NCI-H187 (cell line): ENCODE measurements at places on chromosomes 2 and 18.

DNA sequence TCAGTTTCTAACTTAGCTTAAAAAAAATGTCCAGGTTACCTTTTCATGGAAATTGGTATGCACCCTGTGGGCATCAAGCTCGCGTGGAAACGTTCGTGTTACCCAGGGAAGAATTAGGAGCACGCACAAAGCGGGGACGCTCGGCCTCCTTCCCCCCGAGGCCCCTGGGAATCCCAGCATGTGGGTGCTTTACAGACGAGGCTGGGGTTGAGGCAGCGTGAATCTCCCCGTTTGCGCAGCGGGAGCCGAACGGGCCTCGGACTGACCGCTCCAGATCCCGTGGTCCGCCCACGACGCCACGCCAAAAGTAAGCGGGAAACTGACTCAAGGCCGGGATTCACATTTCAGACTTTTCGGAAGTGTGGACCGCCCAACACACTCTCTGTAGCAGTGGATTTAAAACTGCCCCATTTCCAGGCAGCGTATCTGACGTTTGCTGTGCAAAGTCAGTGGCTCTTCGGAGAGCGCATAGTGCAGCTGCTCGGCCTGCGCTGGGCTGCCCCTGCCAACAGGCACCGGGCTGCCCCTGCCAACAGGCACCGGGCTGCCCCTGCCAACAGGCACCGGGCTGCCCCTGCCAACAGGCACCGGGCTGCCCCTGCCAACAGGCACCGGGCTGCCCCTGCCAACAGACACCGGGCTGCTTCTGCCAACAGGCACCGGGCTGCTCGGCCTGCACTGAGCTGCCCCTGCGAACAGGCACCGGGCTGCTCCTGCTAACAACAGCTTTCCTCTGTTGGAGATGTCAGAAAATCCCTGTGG, 49.7 kb downstream of the SH3YL1 start:
- DNase-seq: no peak

DNA sequence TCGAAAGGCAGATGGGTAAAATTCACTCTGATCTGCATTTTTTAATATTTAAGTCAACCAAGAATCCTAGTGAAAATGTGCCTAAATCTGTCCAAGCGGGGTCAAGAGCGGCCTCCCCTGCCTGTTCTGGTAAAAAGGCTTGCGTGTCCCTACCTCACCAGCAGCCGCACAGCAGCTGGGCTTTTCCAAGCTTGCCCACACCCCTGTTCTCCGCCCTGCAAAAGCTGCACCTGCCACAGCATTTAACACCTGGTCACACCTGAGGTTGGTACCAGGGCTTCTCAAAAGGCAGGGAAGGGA, 25.8 kb upstream of the TMEM182 start:
- DNase-seq: no peak

- no peak for DNase-seq
These were observed 25.4 kb downstream of the FBLN7 start for GRCh38 chr2:112163541-112163981.

DNA sequence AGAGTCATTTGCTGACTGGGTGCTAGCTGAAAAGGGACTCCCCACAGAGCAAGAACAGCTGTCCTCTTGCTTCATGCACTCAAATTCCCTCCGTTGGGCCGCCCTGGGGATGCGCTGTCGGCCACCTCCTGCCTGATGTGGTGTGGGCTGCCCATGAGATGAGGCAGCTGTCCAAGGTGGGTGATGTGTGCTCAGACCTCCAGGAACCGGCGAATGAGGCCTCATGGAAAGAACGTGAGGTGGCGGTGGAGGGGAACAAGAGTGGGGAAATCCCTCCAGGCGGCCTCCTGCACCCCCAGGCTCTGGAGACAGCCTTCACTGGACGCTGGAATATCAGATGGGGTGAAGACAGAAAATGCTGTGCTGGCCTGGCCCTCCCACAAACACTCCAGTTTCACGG, 79.8 kb downstream of the LONRF2 start:
- no peak for DNase-seq

GRCh38 chr2:142926445-142926844, 49.0 kb downstream of the KYNU start:
- DNase-seq: no peak

- no peak for DNase-seq
These were observed 757.5 kb upstream of the TMEFF2 start for GRCh38 chr2:192952245-192952644.

- no peak for DNase-seq
These were observed 6.2 kb upstream of the ARMC9 start for GRCh38 chr2:231191896-231192872.

DNA sequence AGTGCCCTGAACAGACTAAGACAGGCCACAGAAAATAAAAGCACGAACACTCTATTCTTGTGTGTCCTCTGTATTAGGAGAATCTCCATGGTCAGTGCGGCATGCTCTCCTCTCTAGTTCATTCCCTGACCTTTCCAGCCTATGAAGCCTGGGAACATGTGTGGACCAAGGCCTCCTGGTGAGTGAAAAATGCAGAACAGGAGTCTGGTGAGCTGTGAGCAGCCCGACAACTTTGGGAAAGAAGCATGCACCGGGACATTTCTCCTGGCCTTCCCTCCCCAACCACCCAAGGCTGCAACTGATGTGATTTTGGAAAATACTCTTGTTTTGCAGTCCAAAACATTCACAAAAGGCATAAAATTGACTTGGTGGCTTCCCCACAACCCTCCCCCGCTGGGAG, 878.3 kb upstream of the ID2 start:
- no peak for DNase-seq

DNA sequence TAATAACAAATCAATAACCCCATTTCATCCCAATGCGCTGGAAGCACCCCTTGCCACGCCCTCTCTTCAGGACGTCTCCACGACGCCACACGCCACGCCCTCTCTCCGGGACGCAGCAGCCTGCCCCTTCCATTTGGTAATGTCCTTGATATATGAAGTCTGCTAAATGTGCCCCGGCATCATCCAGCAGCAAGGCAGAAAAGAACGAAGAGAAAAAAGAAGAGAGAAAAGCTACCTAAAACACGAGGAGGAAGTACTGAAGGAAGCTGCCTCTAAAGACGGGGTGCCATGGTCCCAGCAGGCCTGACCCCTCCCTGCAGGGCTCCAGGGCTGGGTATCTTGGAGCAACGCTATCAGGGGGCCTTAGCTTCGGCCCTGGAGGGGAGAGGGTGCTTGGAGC, 41.8 kb downstream of the CNGA3 start:
- DNase-seq: no peak

- DNase-seq: no peak
These were observed 376.1 kb downstream of the IRS1 start for GRCh38 chr2:226423498-226423960.

GRCh38 chr18:62885804-62886203, 170.5 kb downstream of the PHLPP1 start:
- no peak for DNase-seq

GRCh38 chr2:170500770-170501169, 214.4 kb upstream of the SP5 start:
- no peak for DNase-seq

- DNase-seq: no peak
These were observed 47.5 kb downstream of the FAM117B start for GRCh38 chr2:202682274-202682673.

GRCh38 chr18:59002974-59003594, 136.6 kb upstream of the SEC11C start:
- no peak for DNase-seq

DNA sequence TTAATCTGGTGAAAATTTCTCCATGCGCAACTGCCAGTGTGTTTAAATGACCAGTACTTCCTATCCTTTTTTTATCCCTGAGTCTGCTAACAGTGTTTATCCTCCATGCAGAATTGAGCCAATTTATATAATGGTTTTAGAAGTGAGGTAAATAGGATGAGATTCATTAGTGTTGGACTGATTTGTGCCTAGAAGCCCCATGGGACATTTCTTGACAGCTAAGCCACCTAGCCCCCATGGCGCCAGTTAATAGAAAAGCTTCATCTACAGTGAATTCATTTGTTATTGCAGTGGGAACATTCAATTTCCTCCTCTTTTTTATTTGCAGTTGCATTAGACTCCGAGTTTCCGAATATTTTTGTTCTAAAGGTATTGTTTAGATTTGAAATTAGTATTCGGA, 175.6 kb downstream of the ARL6IP6 start:
- DNase-seq: no peak

DNA sequence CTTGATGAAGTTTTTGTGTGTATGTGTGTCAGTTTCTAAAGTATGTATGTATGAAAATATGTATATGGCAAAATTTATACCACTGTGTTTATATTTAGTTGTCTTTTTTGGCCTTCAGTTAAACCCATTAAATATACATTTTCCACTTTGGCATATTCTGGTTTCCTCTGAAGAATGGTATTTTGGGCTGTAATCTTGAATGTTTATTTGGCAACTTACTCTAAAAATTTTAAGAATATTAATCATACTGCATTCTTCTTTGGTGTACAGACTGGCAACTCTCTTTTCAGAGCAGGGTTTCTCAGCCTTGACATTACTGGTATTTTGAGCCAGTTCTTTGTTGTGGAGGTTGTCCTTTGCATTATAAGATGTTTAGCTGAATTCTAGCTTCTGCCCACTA, 27.9 kb upstream of the CCBE1 start:
- no peak for DNase-seq

- DNase-seq: no peak
These were observed 4.5 kb upstream of the ACOXL start for GRCh38 chr2:110727923-110728322.

GRCh38 chr2:72271276-72271614, 123.6 kb upstream of the CYP26B1 start:
- DNase-seq: no peak

GRCh38 chr18:35549564-35549963, 32.0 kb upstream of the GALNT1 start:
- no peak for DNase-seq

DNA sequence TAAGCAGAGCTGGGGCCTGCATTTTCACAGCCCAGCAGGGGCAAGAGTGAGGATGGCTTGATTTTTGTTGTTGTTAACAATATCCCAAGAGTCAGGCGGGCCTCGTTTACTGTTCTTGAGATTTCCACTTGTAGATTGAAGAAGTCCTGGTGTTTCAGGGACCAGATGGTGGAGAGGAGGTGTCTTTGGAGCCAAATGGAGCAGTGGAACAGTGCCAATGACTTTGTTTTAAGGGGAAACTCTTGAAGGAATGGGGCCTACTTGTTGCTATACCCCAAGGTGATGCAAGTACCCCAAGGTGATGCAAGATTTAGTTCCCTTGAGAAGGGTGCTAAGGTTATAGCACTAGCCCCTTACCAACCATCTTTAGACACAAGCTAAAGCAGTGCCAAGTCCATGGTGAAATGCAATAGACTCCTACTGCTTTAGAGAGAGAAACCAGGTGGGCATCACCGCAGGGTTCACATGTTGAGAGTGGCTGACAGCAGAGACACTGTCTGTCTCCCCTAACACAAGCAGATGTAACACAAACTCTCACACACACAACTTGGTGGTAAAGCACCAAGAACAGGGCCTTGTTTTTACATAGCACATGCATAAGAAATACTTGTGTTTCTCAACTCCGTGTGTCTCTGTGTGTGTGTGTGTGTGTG, 44.0 kb downstream of the HK2 start:
- DNase-seq: no peak

GRCh38 chr18:52339891-52340371, at the start of gene DCC:
Gene DCC, plus strand, starts transcription at chr18:52340197. Its CDS starts 591 bp downstream, at chr18:52340788.
- DNase-seq: no peak

DNA sequence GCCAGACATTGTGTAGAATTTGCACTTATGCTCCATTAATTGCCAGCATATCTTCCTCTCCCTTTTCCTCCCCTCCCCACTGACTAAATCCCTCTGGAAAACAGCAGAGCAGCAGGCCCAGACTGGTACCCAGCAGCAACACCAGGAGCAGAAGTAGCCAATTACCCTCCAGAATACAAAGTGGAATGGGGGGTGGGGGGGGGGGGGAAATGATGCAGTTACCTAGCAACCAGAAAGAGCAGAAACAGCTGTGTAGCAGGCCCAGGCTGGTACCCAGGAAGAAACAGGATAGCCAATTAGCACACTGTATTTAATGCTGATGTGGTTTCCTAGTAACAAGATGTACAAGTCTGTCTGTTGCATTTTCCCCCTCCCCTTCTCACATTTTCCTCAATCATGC, 52.3 kb downstream of the KLF7 start:
- DNase-seq: no peak

DNA sequence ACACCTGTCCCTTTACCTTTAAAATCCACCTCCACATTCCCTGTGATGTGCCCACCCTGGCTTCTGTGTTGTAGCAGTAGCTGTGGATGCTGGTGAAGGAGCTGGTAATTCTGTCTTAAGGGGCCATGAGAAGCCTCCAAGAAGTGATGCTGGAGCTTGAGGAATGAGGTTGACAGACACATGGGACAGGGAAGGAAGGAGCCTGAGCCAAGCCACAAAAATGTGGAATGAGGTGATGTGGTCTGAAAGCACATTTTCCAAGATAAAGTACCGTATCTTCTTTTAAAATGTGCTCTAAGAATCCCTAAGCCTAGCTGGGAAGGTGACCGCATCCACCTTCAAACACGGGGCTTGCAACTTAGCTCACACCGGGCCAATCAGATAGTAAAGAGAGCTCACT, 31.2 kb downstream of the VWA3B start:
- no peak for DNase-seq

DNA sequence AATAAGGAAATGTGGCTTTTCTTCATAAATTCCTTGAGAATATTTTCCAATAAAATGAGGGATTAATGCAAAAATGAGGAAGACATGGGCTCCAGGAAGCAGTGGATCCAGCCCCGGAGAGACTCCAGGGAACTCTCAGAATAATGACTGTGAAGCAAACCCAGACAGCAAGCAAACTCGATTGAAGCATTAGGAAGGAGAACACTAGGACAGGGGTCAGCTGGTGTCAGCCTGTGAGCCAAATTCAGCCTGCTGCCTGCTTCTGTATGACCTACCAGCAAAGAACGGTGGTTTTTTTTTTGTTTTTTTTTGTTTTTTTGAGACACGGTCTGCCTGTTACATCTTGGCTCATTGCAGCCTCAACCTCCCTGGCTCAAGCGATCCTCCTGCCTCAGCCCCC, 274.3 kb upstream of the FBXO11 start:
- no peak for DNase-seq

DNA sequence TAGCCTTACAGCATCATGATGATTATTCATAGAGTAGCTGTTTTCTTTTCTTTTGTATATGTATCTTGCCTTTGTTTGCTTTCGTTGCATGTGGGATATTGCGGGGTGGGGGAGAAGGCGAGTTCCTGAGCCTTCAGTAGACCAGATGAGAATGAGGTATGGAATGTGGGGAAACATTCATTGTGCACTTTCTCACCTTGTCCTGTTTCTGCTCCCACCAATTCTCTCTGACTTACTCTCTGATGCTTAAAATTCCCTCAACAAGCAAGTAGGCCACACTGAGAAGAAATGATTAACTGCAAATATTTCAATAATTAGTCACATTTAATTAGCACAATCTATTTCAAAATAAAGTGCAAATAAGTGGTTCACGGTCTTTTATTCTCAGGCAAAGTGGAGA, 31.0 kb downstream of the GKN2 start:
- DNase-seq: no peak

- DNase-seq: no peak
These were observed 228.3 kb upstream of the SMAD2 start for GRCh38 chr18:48158721-48159120.

DNA sequence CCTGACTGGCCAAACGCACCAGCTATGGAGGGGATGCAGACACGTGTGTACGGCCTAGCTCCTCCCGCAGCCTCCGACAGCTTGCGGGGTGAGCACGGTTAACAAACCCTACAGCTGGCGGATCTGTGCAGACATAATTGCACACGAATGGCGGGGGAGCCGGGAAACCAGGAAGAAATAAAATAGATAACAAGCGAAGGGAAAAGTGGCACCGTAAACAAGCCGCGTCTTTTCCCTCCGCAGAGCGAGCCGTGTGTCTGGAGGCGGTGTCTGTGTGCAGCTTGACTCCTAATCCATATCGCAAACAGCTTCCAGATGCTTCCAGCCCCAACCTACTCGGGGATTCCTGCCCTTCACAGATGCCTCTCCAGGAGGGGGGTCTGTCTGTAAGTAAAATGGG, 853.1 kb upstream of the SALL3 start:
- DNase-seq: no peak
